ENCODE measurements at places on chromosomes 2 and 18.
A peak's percentile ranks its signal among the peaks of the same experiment; 100 is the strongest.

DNA sequence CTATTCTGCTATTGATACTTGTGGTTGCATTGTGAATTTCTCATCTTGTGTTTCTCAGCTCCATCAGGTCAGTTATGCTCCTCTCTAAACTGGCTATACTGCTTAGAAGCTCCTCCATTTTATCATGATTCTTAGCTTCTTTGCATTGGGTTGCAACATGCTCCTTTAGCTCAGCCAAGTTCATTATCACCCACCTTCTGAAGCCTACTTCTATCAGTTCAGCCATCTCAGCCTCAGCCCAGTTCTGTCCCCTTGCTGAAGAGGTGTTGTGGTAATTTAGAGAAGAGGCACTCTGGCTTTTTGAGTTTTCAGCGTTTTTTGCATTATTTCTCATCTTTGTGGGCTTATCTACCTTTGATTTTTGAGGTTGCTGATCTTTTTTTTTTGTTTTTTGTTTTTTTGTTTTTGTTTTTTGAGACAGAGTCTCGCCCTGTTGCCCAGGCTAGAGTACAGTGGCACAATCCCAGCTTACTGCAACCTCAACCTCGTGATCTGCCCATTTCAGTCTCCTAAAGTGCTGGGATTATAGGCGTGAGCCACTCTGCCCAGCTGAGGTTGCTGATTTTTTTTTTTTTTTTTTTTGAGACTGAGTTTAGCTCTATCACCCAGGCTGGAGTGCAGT, 36.0 kb downstream of the ANKRD12 start:
- no peak for DNase-seq

DNA sequence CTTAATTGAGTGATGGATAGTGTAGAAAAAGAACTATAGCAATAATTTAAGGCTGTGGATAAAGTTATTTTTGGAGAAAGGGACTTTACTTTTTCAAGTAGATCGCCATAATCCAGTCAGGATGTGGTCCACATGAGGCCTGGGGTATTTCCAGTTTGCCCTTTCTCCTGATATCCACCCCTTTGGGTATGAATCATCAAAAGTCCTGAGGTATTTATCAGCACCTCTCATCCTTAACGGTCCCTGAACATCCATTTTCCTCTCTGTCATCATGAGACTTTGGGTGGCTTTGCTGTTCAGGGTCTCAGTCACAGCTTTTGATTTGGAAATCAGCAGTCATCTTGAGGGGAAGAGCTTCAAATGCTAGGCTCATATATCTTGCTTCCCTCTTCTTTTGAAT, 39.3 kb upstream of the ELAC1 start:
- no peak for DNase-seq

GRCh38 chr2:13714466-13714865, 918.1 kb upstream of the LRATD1 start:
- DNase-seq, result no peak

DNA sequence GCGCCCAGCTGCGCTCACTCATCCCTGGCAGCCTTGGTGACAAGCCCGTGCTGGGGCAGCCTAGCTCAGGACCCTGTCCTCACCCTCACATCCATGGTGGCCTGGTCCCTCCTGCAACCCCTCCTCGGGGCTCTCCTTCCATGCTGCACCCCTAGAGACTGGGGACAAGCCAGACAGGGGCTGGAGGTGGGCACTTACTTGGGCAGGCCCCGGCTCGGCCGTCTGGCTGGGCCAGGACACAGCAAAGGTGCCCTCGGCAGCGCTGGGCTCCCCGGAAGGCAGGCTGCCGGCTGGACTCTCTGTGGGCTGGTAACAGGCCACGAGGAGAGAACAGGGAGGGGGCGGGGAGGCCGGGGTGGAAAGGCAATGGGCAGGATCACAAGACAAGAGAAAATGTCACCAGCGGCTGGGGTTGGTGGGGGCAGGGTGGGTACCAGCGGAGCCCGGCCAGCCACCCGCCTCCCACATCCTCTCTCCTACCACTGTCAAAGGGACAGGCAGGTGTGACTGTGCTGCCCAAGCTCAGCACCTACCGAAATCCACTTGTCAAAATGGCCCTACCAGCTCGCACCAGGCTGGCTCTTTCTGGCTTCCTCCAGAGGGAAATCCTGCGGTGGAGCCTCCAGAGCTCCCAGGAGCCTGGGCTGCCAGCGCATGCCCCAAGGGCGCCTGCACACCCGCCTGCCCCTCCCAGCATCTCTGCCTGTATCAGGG, 54.7 kb downstream of the BIN1 start:
- no peak for DNase-seq

GRCh38 chr2:1653956-1654695, 90.2 kb downstream of the PXDN start:
- DNase-seq, result no peak

GRCh38 chr2:181395851-181396250, 61.3 kb upstream of the ITGA4 start:
- DNase-seq, result no peak

GRCh38 chr2:173713904-173714555, 251.1 kb downstream of the SP3 start:
- no peak for DNase-seq

DNA sequence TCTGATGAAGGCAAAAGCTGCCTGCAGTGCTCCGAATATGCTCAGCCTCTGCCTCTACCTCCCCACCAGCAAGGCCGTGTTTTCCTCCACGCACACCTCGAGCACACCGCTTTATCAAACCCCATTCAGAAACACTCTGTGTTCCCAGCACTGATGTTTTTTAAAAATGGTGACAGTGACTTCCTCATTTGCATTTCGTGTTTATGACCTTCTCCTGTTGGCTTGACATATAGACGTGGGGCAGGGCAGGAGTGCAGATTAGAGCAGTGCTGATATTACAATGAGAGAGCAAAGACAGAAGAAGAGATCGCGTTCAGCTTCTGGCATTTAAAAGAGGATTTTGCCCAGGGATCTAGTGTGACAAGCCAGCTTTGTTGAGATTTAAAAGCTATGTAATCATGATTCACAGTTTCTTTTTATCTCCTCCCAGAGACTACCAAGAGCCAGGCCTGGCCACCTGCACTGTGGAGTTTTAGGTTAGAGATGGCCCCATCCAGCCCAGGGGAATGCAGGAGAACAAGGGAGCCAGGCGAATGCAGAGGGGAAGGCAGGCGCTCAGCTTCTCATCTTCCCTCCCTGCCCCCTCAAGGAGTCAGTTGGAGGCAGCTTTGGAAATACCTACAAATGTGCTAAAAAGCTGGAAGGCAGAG, 61.5 kb upstream of the NEDD4L start:
- no peak for DNase-seq

GRCh38 chr2:192887337-192887736, 692.6 kb upstream of the TMEFF2 start:
- DNase-seq, result no peak

DNA sequence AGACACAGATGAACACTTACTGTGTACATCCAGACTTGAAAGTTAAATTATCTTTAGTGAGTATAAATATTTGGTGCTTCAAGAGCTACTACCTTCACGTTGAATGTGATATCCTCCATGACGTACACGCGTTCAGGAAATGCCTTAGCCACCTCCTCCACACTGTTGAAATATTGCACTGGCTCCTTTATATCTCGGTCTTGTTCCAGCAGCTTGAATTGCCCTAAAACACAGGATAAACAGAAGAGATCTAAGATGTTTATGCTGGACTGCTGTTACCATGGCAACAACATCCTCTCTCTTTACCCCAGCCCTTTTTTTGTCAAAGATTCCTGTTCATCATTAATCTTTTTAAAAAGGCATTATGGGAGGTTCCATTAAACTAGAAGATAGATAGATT, 120.3 kb downstream of the MEP1B start:
- no peak for DNase-seq

DNA sequence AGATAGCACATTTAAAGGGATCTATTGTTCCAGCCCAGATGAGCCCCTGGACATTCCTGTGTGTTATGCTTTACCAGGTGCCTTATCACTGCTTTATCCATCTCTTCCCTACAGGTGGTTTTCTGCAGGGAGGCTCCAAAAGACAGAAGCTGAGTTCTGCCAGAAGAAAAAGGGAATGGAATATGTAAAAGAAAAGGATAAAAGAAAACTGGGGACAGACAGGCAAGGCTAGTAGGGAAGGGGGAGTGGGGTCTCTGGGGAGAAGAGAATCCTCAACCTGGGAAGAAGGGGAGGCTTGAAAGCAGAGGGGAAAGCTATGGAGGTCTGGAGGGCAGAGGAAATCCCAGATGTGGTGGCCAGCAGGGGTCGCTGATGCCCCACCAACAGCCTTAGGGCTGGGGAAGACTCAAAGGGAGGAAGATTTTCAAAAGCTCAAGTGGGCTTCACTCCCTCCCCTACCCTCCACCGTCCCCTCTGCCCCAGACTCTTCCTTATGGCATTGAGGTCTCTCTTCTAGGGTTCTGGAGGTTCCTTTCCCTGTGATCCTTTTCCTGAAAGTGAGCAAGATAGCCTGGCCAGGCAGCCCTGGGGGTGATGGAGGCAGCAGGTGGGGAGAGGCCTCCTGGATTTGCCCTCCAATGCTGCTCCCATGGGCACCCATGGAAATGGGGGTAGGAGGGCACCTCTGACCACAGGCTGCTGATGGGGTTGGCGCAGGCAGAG, 178.1 kb upstream of the PKDCC start:
- peak; percentile 18 for DNase-seq

DNA sequence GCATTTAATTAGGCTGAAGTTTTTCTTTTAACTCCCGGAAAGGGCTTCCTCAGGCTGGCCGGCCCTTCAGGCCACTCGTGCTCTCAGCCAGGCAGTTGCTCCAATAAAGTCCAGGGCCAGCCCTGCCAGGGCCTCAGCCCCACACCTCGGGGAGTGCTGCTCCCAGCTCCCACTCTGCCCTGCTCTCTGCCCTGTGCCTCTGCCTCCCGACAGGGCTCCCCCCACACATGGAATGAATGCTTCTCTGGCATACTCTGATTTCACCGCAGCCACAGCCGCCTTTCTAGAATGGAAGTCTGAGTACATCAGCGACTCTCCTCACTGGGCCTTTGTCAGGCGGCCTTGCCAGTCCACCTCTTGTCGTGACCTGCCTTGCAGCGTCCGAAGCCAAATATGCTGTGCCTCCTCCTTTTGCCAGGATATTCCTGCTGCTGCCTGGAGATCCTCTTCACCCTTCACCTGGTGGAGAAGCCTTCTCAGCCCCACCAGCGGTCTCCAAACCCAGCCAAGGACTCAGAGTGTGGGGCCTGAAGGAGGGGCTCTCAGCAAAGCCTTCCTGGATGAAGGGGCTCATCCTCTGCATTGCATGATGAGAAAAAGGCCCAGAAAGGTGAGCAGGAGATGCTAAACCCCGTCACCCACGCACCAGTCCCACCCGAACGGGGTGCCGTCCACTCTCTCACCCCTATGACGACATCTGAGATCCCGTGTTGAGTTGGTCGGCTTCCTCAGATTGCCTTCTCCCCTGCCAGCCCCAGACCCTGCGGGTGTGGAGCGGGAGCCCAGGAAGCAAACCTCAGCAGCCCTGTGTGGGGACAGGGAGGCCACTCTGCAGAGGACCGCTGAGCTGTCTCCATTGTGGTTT, 472.7 kb upstream of the HS6ST1 start:
- DNase-seq, result no peak

DNA sequence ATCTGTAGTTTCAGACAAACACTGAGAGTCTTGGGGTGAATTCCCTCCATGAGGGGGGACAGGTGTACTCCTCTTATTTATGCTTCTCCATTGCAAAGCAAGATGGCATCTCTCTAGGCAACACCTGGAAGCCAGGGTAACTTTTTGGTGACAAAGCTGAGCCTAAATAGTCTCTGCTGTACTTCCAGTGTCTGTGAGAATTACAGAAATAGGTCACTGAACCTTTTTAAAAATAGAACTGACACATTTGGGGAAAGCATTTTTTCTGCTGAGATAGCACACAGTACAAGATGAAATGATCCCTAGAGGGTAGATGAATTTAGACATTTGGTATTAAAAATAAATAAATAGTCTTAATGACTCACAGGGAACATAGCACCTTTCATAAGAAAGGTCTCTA, 71.7 kb upstream of the SP3 start:
- no peak for DNase-seq

DNA sequence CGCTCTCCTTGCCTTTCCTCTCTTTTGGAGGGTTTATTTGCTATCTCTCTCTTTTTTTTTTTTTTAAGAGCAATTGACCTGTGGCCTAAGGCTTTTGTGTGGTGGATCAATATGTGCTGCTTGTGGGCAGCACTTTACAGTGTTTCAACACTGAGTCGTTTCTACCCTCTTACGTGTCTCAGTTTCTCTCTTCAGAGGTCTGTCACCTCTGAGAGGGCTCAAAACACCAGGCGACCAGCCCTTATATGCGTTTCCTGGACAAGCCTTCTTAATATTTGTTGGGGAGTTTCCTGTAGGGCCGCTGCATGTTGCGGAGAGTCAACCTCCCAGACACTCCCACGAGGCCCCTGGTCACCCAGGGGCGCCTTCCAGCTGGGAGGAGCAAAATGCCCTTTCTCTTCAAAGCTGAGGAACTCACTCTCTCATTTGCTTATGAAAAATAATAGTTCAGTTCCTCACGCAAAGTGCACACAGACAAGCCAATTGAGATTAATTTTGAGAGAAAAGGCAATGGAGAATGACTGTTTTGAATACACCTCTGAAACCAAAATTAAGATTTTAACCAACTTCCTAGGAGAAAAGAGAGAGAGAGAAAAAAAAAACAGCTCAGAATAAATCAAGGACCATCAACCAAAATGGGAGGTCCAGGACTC, 96.3 kb upstream of the B3GNT2 start:
- no peak for DNase-seq

GRCh38 chr2:40668425-40668824, 216.5 kb upstream of the SLC8A1 start:
- no peak for DNase-seq

DNA sequence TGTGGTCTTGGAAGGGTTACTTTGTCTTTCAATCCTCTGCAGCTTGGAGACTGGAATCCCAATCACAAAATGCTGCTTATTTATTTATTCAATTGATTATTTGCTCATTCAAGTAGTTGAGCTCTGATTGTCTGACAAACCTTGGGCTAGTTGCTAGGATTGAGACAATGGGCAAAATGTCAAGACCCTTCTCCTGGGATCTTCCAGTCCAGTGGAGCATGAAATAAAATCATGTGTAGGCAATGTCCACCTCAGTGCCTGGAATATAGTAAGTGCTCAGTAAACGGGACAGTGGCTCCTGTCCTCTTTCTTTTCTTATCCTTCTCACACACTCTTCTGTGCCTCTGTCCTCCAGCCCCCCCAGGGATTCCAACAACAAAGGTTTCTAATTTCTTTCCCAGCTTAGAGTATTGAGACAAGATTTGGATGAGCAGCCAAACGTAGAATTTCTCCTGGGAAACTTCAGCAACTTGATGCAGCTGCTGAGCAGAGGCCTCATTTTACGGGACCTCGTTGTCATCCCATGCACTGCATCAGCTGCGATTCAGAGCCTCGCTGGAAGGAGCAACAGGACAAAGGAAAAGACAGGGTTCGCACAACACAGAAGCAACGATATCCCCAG, 545.0 kb downstream of the SOX11 start:
- no peak for DNase-seq

Measured in T1000 (cell line).